ENCODE measurements at places on chromosomes 4 and X. TPM values are rescaled to one million over a fixed set of nuclear protein-coding genes. Genes with fewer than 3 reads are reported as not detected.
A peak's percentile ranks its signal among the peaks of the same experiment; 100 is the strongest.

DNA sequence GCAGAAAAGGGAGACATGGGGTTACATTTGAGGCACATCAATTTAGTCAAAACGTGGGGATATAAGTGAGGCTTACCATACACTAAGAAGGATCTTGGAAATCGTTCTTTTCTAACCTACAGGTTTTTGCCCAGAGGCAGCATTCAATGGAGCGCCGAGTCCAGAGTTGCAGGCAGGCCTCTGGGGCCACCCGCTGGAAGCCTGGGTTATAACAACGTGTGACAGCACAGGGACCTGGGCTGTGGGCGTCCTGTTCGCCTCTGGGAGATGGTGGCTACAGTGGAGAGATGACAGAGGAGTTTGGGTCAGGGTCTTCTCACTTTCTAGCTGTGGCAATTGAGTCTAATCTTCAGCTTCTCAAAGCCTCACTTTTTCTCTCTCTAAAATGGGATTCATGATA, 53.9 kb downstream of the ENPP6 start:
- no peak overlapping the region for H3K4me3 ChIP-seq
- peaks cover 6% of the 10 kb centered on the region for H3K4me1 ChIP-seq
- no peak overlapping the region for H3K27ac ChIP-seq
- peak; percentile 88 for DNase-seq

DNA sequence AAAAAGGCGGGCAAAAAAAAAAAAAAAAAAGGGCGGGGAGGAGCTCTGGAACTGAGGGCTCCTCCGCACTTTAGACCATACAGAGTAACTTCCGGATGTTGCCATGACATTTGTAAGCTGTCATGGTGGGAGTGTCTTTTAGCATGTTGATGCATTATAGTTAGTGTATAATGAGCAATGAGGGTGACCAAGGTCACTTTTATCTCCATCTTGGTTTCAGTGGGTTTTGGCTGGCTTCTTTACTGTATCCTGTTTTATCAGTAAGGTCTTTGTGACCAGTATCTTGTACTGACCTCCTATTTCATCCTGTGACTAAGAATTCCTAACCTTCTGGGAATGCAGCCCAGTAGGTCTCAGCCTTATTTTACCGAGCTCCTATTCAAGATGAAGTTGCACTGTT, 193.4 kb downstream of the UGT8 start:
- peaks cover 32% of the 10 kb centered on the region for H3K4me1 ChIP-seq
- H3K27me3 ChIP-seq: no peaks in the 10 kb centered on the region
- no peak for DNase-seq

GRCh38 chr4:141860974-141861373, 224.6 kb downstream of the IL15 start:
- no peaks in the 10 kb centered on the region for H3K36me3 ChIP-seq
- H3K27ac ChIP-seq: no peak overlapping the region
- no peak for DNase-seq
- H3K27me3 ChIP-seq: no peaks in the 10 kb centered on the region
- no peak overlapping the region for H3K4me3 ChIP-seq

DNA sequence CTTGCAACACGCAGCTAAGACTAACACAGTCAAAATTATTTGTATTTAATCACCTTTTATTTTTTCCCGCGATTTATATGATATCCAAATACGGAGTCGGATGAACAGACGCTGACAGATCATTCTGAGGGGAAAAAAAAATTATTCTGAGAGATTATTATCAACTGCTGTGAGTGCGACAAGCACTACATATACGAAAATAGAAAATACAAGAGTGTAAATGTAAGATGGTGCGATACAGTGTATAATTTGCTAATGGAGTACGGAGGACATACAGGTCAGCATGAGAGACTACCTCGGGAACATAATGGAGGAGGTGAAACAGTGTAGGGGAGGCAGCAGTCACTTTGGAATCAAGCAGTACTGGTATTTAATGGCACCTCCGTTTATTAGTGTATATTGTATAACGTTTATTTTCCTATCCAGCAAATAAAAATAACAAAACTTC, 2.8 kb upstream of the LIN54 start:
- peak overlapping the region; percentile 88 for H3K4me3 ChIP-seq
- no peaks in the 10 kb centered on the region for H3K36me3 ChIP-seq

- H3K4me1 ChIP-seq: no peaks in the 10 kb centered on the region
- no peak overlapping the region for H3K27ac ChIP-seq
Measured at GRCh38 chrX:3293251-3293650, 53.2 kb downstream of the MXRA5 start.

DNA sequence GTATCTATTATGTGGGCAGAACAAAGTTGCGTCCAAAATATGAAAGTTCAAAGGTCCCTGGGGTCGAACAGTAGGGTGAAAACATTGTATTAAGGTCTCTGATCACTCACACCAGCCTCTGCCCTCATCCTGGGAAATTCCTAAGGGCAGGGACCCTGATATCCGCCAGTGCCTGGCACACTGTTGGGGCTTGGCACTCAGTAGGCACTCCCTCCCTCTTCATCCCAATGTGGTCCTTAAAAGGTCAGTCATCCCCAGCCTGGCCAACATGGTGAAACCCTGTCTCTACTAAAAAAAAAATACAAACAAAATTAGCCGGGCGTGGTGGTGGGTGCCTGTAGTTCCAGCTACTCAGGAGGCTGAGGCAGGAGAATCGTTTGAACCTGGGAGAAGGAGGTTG, 6.3 kb downstream of the NDUFB11 start:
- no peaks in the 10 kb centered on the region for H3K36me3 ChIP-seq
- H3K27ac ChIP-seq: no peak overlapping the region
- H3K4me3 ChIP-seq: no peak overlapping the region
- H3K27me3 ChIP-seq: no peaks in the 10 kb centered on the region
- no peaks in the 10 kb centered on the region for H3K4me1 ChIP-seq

DNA sequence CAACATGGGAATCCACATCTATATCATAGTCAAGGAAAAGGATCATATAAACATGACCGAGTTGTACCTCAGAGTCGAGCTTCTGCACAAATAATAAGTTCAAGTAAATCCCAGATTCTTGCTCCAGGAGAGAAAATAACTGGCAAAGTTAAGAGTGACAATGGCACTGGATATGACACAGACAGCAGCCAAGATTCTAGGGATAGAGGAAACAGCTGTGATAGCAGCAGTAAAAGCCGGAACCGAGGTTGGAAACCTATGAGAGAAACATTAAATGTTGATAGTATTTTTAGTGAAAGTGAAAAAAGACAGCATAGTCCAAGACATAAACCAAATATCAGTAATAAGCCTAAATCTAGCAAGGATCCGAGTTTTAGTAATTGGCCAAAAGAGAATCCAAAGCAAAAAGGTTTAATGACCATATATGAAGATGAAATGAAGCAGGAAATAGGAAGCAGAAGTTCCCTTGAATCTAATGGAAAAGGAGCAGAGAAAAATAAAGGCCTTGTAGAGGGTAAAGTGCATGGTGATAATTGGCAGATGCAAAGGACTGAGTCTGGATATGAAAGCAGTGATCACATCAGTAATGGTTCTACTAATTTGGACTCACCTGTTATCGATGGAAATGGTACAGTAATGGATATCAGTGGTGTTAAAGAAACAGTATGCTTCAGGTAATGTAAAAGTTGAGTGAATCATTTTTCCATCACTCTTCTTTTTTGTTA, 50.4 kb downstream of the FABP2 start:
- H3K4me3 ChIP-seq: no peak overlapping the region
- no peaks in the 10 kb centered on the region for H3K4me1 ChIP-seq
- DNase-seq: no peak
- no peaks in the 10 kb centered on the region for H3K27me3 ChIP-seq
- no peak overlapping the region for H3K27ac ChIP-seq
- H3K36me3 ChIP-seq: no peaks in the 10 kb centered on the region

GRCh38 chr4:163815776-163816175, 321.3 kb downstream of the TMA16 start:
- H3K4me3 ChIP-seq: no peak overlapping the region
- no peak overlapping the region for H3K27ac ChIP-seq
- H3K27me3 ChIP-seq: no peaks in the 10 kb centered on the region
- H3K36me3 ChIP-seq: no peaks in the 10 kb centered on the region

GRCh38 chr4:98572697-98573096, 85.7 kb downstream of the TSPAN5 start:
- peaks cover 11% of the 10 kb centered on the region for H3K4me1 ChIP-seq
- no peak overlapping the region for H3K27ac ChIP-seq

- H3K27ac ChIP-seq: no peak overlapping the region
- H3K36me3 ChIP-seq: no peaks in the 10 kb centered on the region
- no peaks in the 10 kb centered on the region for H3K27me3 ChIP-seq
- no peaks in the 10 kb centered on the region for H3K4me1 ChIP-seq
- H3K4me3 ChIP-seq: no peak overlapping the region
- no peak for DNase-seq
Measured at GRCh38 chrX:98412058-98412457, 1528.3 kb downstream of the RPA4 start.

DNA sequence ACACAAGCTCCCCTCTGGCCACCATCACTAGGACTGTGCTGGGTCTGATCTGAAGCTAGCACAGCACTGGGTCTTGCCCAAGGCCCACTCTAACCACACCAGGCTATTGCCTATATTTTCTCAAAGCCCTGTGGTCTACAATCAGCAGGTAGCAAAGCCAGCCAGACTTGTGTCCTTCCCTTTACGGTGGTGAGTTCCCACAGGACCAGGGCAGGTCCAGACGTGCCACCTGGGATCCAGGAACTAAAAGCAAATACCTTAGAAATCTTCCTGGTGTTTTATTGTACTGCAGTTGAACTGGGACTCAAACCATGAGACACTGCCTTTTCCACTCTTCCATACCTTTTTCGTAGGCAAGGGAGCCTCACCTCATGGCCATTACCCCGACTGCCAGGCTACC, 9.0 kb upstream of the MAGEC2 start:
- H3K4me3 ChIP-seq: no peak overlapping the region
- H3K27me3 ChIP-seq: no peaks in the 10 kb centered on the region
- no peak overlapping the region for H3K27ac ChIP-seq
- H3K4me1 ChIP-seq: no peaks in the 10 kb centered on the region
- no peaks in the 10 kb centered on the region for H3K36me3 ChIP-seq

GRCh38 chrX:132858018-132858417, 100.4 kb downstream of the HS6ST2 start:
- no peaks in the 10 kb centered on the region for H3K27me3 ChIP-seq
- no peak for DNase-seq
- no peak overlapping the region for H3K27ac ChIP-seq
- H3K4me3 ChIP-seq: no peak overlapping the region
- no peaks in the 10 kb centered on the region for H3K36me3 ChIP-seq

GRCh38 chr4:95068818-95069478, 311.2 kb downstream of the BMPR1B start:
- H3K4me3 ChIP-seq: no peak overlapping the region
- DNase-seq: no peak
- no peaks in the 10 kb centered on the region for H3K36me3 ChIP-seq
- H3K27me3 ChIP-seq: no peaks in the 10 kb centered on the region
- H3K27ac ChIP-seq: no peak overlapping the region

DNA sequence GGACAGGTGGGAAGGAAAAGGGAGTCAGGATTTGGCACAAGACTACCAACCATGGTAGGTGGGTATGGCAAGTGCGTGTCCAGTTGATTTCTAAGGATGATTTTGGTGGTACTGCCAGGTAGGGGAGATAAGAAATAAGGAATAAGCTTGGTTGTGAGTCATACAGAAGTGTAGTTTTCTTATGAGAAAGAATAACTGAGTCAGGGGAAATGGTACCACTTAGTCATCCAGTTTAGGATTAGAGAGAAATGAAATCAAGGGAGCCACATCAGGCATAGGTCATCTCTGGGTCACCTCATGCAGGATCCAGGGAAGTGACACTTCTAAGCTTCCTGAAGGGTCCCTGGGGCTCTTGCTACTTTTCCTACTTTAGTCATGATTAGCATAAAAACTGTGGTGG, 107.1 kb upstream of the C1GALT1C1 start:
- DNase-seq: no peak
- H3K27ac ChIP-seq: no peak overlapping the region
- no peak overlapping the region for H3K4me3 ChIP-seq
- no peaks in the 10 kb centered on the region for H3K27me3 ChIP-seq

GRCh38 chr4:76007089-76007862, at the start of gene CXCL9:
TSS of gene CXCL9 (minus strand) at chr4:76007509. CDS start at chr4:76007449, 60 bp downstream.
- DNase-seq: no peak
- no peak within 1 kb of the TSS for H3K4me3 ChIP-seq
- peaks cover 8% of the 10 kb centered on the region for H3K4me1 ChIP-seq
- H3K27me3 ChIP-seq: no peaks in the 10 kb centered on the region

DNA sequence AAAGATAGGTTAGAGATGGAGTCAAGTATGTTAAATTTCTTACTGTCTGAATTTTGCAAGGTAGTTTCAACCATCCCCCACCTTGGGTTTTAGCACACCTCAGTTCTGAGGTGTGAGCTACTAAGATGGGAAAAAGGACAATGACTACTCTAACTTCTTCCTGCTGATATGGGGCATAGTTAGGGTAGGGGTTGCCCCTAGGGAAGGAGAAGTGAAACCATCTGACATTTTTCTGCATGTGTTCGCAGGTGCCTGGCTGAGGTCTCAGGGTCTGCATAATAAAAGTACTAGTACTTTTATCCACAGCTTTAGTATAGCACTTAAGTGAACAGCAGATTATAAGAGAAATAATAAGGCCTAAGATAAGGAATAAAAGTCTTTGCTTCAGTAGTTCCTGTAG, 129.5 kb upstream of the CYSLTR1 start:
- no peak overlapping the region for H3K4me3 ChIP-seq
- no peaks in the 10 kb centered on the region for H3K4me1 ChIP-seq
- H3K27ac ChIP-seq: no peak overlapping the region
- peaks cover 4% of the 10 kb centered on the region for H3K36me3 ChIP-seq
- DNase-seq: no peak
- no peaks in the 10 kb centered on the region for H3K27me3 ChIP-seq

DNA sequence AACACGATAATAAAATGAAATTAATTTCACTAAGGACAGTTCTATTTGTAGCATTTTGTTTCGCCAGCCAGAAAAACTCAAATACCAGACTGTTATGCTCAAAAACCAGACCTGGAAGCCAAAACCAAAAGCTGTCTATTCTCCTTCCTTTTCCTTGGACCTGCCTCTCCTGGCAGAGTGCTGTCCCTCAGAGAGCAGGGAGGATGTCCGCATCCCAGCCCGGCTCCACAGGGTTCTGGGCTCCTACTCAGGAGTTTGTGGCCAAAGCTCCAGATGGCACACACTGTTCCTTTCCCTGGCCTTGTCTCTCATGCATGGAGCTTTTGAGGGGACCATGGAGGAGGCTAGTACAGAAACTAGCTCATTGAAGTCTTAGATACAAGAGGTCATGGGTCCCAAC, 41.9 kb upstream of the C1QTNF7 start:
- H3K27me3 ChIP-seq: no peaks in the 10 kb centered on the region
- no peak overlapping the region for H3K4me3 ChIP-seq
- H3K4me1 ChIP-seq: no peaks in the 10 kb centered on the region
- H3K27ac ChIP-seq: no peak overlapping the region
- DNase-seq: no peak

DNA sequence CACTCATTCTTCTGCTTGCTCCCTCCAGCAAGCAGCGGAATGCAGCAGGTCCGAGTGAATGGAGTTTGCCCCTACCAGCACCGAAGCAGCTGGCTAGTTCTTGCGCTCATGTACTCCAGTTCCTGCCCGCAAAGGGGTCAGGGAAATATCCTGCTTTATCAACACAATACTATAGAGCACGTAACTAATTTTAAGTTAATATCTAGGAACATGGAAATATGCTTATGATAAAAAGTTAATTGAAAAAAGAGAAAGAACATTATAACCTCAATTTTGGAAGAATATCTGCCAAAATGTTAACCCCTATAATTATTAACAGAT, 195.6 kb downstream of the SNCA start:
- DNase-seq: no peak
- H3K36me3 ChIP-seq: no peaks in the 10 kb centered on the region
- no peak overlapping the region for H3K4me3 ChIP-seq
- no peak overlapping the region for H3K27ac ChIP-seq
- H3K4me1 ChIP-seq: peaks cover 9% of the 10 kb centered on the region

Gene RPA4
- 0.34 TPM for total RNA-seq

Gene HERC6
- total RNA-seq: 0.28 TPM

Gene SPARCL1
- total RNA-seq: not detected

Gene TBX22
- 0.53 TPM for total RNA-seq

Gene DRP2
- 2.2 TPM for total RNA-seq

Data from neural progenitor cell (in vitro differentiated cells).